ENCODE measurements at places on chromosomes 12 and 14.

GRCh38 chr12:47771304-47771703, 1.7 kb upstream of the SLC48A1 start:
- H3K36me3 ChIP-seq, result no peaks in the 10 kb centered on the region
- no peak overlapping the region for H3K27ac ChIP-seq
- no peak for DNase-seq
- H3K27me3 ChIP-seq, result peaks cover 17% of the 10 kb centered on the region
- H3K4me1 ChIP-seq, result peaks cover 21% of the 10 kb centered on the region

DNA sequence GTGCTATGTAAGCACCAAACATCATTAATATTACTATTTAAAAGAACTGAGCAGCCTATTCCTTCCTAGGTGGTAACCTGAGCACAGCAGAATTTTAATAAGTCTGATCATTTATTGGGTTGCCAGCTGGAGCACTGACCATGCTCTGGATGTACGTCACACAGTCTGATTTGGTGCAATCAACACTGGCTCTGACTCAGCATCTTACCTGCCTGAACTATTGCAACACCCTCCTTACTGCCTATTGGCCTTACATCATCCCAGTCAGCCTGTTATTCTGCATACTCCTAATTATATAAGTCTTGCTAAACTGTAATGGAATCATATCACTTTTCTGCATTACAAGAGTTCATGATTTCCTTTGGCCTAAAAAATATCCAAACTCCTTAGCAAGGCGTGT, 149.7 kb downstream of the PTPRO start:
- no peak for DNase-seq
- H3K27ac ChIP-seq, result no peak overlapping the region
- no peak overlapping the region for H3K4me3 ChIP-seq

DNA sequence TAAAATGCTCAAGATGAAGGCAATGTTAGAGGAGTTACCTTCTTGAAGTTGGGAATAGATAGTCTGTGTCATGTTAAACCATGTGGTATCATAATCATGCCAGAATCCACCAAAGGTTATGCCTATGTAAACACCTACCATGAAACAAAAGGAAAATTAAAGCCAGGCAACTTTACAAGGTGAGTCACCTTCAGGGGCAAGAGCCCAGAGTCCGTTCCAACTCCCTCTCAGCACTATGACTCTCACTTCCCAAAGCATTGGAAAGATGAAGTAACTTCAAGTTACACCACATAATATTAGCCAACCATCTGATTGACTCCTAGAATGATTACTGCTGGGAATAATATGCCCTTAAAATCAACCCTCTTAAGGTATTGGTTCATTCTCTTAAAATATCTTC, 38.5 kb downstream of the CATSPERB start:
- H3K4me1 ChIP-seq, result no peaks in the 10 kb centered on the region
- no peak overlapping the region for H3K4me3 ChIP-seq
- H3K27ac ChIP-seq, result no peak overlapping the region

DNA sequence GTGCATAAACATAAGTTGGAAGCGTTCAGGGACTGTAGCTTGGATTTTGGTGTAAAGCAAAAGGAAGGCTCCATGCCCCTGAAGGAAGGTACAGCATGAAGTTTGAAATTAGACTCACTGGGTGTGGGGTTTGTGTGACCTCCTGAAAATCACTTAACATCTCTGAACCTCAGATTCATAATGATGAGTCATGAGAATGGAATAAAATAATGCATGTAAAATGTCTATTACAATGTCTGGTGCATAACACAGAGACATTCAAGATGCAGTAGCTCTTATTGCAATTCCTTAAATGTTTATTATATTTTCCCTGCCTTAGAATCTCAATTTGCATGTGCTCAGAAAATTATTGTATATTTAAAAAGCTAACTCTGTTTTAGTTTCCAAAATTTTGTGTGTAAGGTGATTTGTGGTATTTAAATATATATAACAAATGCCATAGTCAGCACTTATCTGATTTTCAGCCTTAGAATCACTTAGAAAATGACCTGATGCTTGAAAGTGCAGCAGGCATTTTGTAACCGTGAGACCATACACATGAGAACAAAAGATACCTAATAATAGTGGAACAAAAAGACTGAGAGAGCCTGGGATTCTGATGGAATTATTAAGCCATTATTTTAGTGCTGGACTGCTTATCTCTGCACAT, 66.3 kb downstream of the E2F7 start:
- H3K4me3 ChIP-seq, result no peak overlapping the region
- H3K36me3 ChIP-seq, result no peaks in the 10 kb centered on the region
- no peak overlapping the region for H3K27ac ChIP-seq
- no peak for DNase-seq
- H3K27me3 ChIP-seq, result peaks cover 3% of the 10 kb centered on the region
- peaks cover 20% of the 10 kb centered on the region for H3K4me1 ChIP-seq

Measured in DND-41 (cell line).